ENCODE measurements at places on chromosomes 7 and 10. TPM values are rescaled to one million over a fixed set of nuclear protein-coding genes. Genes with fewer than 3 reads are reported as not detected.

The KIAA1549 gene
- total RNA-seq: 18.7 TPM

GRCh38 chr10:74051736-74052342 lies 53.9 kb downstream of the VCL start:
- peak; percentile 29 for DNase-seq

DNA sequence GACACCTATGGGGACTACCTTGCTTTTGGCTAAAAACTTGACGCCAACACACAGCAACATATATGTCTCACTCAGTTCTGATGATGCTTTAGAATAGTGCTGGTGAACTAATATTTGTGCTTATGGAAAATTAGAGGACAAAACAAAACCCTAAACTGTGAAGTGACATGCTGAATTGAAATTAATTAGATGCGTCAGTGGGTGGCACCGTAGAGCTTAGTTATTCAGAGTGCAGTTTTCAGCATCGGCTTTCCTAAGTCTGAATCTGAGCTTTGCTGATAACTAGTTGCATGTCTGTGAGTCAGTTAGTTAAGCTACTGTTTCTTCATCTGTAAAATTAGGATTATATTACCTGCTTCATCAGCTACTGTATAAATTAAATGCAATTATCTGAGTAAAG lies 245.0 kb upstream of the SORCS1 start:
- peak; percentile 16 for DNase-seq

- DNase-seq: no peak
These were observed 80.0 kb downstream of the AKAP9 start for GRCh38 chr7:92020636-92021035.

GRCh38 chr10:13853854-13854253 lies 267.1 kb downstream of the PRPF18 start:
- no peak for DNase-seq

GRCh38 chr10:110042891-110043290 lies 35.1 kb downstream of the ADD3 start:
- no peak for DNase-seq

- DNase-seq: peak; percentile 32
These were observed 13.9 kb downstream of the SND1 start for GRCh38 chr7:127665922-127666321.

- DNase-seq: no peak
These were observed 29.8 kb downstream of the MTURN start for GRCh38 chr7:30164567-30164966.
